ENCODE measurements at places on chromosomes 6 and 20.
A peak's percentile ranks its signal among the peaks of the same experiment; 100 is the strongest.

DNA sequence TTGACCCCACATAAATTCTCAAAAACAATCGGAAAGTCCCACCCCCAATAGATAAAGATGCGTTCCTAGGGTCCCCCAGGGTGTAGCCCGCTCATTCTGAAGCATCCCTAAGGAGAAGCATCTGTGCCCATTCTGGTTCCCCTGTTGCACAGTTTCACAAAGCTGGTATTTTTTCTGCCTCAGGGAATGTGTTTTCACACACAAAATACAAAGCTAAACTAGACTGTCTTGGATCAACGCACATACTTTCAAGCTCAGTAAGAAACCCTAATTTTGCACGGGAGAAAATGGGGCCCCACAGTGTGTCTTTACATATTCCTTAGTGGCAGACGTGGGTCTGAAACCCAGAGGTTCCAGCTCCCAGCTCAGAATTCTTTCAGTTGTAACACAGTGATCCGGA lies 6.1 kb downstream of the FOXQ1 start:
- no peak for DNase-seq

DNA sequence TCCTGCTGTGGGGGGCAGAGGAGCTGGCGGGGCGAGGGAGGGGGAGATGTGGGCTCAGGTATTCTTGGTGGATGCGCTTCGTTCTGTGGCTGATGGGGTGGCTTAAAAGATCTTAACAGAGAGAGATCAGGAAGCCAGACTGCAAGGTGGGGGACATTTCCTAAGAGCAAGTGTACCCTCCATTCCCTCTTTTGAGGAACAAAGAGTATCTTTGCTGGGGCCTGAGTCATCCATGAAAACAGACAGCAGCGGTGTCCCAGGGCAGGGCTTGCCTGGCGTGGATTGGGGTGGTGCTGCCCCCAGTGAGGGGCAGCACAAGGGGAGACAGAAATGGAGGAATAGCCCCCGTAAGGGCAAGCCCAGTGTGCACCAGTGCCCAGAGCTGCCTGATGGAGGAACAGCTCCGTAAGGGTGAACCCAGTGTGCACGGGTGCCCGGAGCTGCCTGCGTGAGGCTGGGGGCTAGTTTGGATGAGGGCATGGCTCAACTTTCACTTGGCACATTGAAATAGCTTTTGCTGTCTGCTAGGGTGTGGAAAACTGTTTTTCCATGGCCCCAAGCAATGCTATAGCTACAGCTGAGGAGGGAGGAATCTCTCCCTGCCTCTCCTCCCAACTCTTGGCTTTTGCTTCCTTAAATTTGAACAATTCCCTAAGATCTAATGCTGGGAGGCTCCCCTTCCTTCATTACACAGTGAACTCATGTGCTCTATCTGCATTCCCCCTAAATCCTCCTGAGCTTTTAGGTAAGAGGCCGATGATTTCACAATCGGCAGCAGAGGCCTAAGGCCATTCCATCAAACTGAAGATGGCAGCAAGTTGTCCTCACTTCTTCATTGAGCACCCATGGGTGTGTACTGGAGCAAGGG lies 12.9 kb downstream of the MAPK13 start:
- DNase-seq = peak; percentile 84

DNA sequence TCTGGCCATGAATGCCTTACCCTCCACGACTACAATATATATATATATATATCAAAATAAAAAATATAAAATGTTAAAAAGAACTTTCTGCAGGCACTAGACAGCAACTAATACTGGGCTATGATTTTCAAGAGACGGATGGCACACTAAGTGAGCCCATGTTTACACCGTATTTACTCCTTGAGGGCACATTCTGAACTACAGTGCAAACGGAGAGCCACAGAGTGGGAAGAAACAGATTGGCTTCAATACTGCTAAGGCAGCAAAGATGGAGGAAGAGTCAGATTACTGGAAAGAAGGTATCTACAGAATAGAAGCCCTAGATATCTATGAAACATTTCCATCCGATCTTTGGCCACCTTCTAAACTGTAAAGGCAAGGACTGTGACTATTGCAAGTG lies 330.3 kb downstream of the HTR1B start:
- no peak for DNase-seq

DNA sequence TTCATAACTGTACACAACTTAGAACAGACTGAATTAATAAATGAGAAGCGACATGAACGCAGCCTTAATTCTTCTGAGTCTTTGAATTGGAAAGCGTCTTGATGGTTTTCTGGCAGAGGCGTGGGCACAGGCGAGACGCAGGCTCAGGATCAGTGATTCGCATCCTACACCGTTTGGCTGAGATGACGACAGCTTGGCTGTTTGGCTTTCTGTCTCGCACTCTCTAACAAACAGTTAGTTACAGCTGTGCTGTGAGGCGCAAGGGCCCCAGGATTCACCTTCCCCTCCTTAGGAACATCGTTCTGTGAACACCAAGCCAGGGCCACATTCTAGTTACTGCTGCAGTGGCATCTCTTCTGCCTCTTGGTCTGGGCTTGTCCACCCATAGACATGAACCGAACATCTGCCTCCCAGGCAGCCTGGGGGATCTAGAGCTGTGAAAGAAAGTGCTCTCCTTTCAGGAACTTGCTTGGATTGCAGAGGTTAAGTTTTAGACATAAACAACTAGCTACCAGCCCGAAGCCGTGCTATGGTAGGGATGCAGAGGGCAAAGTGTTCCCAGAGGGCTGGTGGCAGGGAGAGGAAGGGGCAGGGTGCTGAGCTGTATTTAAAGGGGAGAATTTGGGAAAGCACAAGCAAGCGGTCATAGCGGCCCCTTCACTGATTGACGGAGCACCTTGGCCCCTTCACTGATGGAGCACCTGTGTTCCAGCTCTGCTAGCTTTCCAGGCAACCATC lies 49.6 kb downstream of the TCP11 start:
- DNase-seq = no peak

- DNase-seq = no peak
These were observed 8.5 kb downstream of the SPTLC3 start for GRCh38 chr20:13017235-13017634.

DNA sequence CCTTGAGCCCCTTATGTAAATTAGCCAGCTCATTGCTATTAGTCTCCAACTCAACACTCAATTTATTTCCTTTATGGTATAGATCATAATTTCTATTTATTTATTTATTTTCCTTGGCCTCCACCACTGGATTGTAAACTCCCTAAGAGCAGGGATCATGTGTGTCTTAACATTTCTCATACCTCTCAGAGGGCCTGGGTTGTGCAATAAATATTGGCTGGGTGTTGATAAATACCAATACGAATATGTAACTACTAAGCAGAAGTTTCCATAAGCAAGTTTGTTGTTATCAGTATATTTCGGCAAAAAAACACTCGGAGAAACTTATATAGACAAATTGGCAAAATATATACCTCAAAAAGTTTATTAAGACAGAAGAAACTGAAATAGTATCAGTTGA lies 257.4 kb downstream of the ADGRB3 start:
- no peak for DNase-seq

DNA sequence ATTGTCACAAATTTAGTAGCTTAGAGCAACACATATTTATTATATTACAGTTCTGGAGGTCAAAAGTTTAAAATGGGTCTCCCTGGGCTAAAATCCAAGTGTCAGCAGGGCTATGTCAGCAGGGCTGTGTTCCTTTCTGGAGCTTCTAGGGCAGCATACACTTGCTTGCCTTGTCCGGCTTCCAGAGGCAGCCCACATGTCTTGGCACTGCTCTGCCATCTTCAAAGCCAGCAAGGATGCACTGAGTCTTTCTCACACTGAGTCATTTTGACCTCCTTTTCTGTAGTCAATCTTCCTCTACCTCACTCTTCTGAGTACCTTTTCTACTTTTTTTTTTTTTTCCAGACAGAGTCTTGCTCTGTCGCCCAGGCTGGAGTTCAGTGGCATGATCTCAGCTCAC lies 39.0 kb downstream of the ADGRF4 start:
- DNase-seq = no peak

DNA sequence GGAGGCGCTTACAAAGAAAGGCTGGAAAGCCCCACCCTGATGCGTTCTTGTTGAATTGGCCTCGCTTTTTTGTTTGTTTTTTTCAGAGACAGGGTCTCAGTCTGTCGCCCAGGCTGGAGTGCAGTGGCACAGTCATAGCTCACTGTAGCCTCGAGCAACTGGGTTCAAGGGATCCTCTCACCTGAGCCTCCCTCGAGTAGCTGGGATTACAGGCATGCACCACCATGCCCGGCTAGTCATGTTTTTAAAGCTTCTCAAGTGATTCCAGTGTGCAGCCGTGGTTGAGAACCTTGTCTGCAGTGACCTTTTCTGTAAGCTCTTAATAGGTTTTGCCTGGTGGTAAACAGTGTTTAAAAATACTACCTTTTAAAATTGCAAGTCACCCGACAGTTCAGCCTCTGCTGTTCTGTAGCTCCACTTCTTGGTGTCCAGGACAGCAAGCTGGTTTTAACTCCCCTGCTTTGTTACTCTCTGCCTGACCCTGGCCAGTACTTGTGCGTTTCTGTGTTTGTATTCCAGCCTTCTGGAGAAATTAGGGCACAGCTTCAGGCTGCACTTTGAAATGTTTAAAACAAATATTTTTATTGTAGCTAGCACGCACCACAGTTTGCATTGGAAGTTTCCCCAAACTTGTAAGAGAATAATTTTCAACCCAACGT lies 54.4 kb downstream of the KDM1B start:
- DNase-seq = no peak

DNA sequence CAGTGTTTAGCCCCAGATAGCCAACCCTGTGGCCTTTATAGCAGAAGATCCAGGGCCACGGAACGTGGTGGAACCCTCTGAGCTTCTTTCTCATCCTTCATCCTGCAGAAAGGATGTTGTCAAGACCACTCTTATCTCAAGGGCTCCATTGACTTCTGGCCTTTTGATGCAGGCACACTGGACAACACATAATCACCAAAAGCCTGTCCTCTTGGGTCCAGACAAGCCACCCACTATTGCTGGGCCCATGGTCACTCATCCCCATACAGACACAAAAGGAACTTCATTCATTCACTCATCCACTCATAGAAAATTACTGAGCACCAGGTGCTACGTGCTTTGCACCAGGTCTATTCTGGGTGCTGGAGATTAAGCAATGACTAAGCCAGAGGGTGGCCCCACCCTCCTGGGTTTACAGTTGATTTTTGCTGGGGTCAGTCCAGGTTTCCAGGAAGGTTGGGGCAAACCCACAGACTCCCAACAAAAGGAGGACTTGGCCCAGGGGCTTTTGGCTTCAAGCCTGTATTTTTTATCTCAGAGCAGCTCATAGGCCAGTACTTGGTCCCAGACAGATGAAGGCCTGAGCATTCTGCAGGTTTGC lies 2.4 kb downstream of the CST8 start:
- DNase-seq = no peak
